Left hindlimb (tissue), 1 donor: ENCODE measurements at places on chromosomes 12 and 14.
A peak's percentile ranks its signal among the peaks of the same experiment; 100 is the strongest.

- DNase-seq = no peak
Measured at GRCh38 chr14:26323869-26324268, 274.0 kb downstream of the NOVA1 start.

- no peak for DNase-seq
Measured at GRCh38 chr14:75389679-75390078, 38.1 kb upstream of the JDP2 start.

DNA sequence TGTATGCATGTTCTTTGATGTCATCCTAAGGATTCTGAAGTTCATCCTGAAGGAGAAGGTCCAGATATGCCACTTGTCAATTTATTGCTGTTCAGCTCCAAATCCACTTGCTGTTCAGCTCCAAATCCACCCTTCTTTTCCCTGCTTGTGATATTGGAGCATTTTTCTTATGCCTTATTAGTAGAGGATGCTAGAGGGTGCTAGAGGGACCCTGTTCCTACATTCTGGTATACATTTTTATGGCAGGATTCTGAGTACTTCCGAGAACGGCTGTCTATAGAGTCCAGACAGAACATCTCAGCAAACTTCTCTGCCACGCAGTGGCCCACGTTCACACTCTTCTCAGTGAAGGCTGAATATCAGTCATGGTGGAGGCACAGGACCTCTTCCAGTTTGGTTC is 406.7 kb downstream of the NOVA1 start:
- no peak for DNase-seq

DNA sequence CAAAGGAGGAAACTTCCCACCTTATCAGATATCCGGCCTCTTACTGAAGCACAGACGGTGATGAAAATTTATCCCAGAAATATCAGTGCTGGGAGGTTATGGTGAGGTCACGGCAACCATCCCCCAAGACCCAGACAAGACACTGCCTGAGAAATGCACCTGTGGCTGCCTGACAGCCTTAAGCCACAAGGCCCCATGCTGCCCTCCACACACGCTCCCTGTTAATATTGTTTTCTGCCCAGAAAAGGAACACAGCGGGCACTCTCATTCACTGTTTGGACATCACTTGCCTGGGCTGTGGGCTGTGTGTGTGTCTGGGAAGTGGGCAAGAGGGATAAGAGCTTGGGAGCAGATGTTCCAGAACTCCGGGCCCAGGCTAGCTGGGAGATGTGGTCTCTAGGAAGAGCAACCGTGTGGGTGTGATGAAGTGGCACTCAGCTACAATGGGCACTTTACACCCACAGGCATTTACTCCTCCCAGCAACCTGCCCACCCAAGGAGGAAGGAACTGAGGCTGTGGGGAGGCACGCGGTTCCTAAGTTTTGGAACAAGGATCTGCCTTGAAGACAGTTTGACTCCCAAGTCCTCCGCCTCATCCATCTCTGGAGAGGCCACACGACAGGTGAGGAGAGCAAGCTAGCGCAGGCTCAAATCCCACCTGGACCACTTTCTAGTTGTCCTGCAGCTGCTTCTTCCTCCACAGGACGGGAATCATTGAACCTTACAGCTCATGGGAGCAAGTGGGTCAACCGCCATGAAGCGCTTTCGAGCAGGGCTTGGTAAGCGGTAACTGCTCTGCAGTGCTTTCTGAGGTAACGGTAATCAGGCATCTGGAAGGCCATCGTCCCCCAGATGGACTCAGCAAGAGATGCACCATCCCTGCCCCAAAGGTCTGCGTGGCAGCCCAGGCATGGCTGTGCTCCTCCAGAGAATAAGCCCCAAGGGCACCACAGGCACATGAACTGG is 91.4 kb downstream of the CHGA start:
- no peak for DNase-seq

- DNase-seq = no peak
Measured at GRCh38 chr14:72809063-72809462, 84.8 kb downstream of the DPF3 start.

DNA sequence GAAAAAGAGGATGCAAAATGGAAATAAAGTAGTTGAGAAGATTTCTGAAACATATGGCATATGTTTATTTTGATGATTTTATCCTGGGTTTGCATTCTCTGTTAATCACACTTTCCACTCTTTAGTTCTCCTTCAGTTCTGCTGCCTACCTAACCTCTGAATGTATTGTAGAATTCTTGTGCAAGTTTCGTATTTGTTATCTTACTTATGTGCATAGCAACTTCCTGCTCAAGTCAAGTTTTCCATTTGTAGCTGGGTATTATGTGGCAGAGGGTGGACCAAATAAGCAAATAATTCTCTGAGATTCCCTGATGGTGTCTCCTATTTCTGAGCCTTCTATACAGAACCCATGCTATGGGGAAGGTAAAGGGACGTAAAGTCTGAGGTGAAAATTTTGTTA is 381.6 kb downstream of the FOXG1 start:
- DNase-seq = no peak

- no peak for DNase-seq
Measured at GRCh38 chr12:108865169-108865568, 7.8 kb upstream of the SSH1 start.

GRCh38 chr12:93856611-93857010 is 179.4 kb downstream of the CRADD start:
- no peak for DNase-seq

- no peak for DNase-seq
Measured at GRCh38 chr14:58078068-58078467, 73.9 kb downstream of the ARMH4 start.

DNA sequence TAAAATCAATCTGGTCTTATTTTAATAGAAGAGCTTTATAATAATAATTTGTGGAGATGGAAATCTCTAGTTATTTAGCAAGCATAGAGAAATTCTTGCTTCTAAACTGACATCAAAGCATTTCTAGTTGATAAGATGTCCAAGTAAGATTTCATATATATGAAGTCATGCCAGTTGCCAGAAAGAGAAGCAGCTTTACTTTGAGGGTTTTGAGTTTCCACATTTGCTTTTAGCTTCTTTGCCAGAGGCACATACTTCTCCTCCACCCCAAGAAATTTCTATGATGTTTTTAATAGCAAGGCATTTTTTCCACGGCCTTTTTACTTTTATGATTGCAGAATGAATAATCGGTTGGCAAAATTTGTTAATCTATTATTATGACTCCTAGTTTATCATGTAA is 24.2 kb upstream of the YAF2 start:
- no peak for DNase-seq

DNA sequence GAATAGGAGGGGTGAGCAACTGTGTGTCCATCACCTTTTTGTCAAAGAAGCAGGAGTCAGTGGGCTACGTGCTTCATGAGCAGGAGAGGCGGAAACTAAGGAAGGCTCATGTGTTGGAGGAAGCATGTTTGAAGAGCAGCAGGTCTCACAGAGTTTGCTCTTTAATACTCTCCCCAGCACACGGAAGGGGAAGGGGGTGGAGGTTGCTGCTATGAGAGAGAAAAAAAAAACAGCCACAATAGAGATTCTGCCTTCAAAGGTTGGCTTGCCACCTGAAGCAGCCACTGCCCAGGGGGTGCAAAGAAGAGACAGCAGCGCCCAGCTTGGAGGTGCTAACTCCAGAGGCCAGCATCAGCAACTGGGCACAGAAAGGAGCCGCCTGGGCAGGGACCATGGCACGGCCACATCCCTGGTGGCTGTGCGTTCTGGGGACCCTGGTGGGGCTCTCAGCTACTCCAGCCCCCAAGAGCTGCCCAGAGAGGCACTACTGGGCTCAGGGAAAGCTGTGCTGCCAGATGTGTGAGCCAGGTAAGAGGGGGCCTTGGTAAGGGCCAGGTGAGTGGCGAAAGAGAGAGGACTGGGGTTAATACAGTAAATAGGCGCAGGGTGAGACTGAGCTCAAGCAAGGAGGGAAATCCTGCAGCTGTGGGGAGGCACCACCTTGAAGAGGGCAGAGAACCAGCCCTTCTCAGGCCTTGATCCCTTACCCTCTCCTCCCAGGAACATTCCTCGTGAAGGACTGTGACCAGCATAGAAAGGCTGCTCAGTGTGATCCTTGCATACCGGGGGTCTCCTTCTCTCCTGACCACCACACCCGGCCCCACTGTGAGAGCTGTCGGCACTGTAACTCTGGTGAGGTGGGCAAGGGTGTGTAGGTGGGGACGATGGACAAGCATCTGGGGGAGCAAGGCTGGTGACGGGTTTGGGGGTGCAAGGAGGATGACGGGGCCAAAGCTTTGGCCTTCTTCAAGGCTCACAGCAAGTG is at the start of gene CD27:
Gene CD27, plus strand, starts transcription at position 252 of the 985 bp plus-strand sequence. Its CDS starts 141 bp downstream, at position 393.
- no peak for DNase-seq

- DNase-seq = peak; percentile 55
Measured at GRCh38 chr14:94844593-94845152, 74.8 kb upstream of the GSC start.

GRCh38 chr14:87241018-87241768 is 751.8 kb downstream of the GALC start:
- no peak for DNase-seq

DNA sequence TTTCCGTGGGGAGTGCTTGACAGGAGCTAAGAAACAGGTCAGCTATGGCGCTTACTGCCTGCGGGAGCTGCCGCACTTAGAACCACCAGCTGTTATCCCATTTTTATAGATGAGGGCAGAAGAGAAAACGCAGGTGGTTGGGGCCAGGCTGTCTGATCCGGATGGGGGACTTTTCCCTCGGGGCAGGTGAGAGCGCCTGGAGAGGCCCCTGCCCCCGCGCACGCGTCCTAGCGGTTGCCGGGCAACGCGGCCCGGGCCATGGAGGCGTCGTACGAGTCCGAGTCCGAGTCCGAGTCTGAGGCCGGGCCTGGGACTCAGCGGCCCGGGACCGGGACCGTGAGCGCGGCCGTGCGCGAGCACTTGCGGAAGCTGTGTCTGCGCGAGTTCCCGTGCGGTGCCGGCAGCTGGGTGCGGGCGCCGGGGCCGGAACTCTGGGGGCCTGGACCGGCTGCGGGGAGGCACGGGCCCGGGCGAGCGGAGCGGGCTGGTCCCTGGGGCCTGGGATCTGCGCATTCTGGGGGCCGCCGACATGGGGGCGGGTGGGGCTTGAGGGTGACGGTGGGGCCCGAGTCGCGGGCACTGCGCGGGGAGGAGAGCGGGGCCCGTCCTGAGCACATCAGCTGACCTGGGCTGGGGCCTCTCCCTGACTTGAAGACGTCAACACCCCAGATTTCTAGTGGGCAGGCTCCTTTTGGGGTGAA is at the start of gene LRRC43:
Gene LRRC43, plus strand, starts transcription at position 237 of the 701 bp plus-strand sequence. Its CDS starts 22 bp downstream, at position 259.
- DNase-seq = no peak

GRCh38 chr14:74563233-74563585 is 48.8 kb downstream of the LTBP2 start:
- DNase-seq = no peak

GRCh38 chr14:38197001-38197783 is 10.5 kb upstream of the SSTR1 start:
- no peak for DNase-seq

GRCh38 chr14:51701951-51702350 is 50.2 kb downstream of the FRMD6 start:
- DNase-seq = no peak

DNA sequence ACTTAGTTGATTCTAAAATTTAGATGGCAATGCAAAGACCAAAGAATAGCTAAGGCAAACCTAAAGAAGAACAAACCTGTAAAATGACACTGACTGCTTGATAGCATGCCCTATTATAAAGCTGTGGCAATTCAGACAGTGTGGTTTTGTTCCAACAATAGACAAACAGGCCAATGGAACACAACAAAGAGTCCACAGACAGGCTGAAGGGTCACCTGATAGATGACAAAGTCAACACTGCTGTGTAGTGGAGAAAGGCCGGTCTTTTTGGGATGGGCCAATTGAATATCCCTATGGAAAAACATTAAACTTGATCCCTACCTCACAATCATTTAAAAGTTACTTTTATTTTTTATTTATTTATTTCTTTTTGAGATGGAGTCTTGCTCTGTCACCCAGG is 33.8 kb upstream of the SLC25A3 start:
- DNase-seq = no peak

GRCh38 chr14:72590577-72590976 is 303.3 kb downstream of the DPF3 start:
- no peak for DNase-seq

DNA sequence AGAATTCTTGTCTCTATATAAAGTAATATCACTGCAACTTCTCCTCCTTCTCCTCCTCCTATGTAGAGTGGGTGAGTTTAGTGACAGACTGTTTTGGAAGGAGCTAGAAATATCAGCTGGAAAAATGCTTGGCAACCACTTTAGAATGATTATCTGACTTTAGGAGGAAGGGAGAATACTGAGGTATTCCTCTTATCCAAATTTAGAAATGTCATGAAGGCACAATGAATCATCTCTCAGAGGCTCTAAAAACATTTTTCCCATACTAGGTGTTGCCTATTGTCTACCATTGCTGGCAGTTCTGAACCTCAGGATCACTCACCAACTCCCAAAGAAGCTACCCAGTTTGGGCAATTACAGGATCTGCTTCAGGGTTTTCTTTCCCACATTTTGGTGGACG is 306.6 kb upstream of the ATP2B1 start:
- no peak for DNase-seq
